D721Med (cell line): ENCODE measurements at places on chromosomes 12 and 14.

- no peak for DNase-seq
Observed at GRCh38 chr12:132268674-132269073, 60.7 kb downstream of the GALNT9 start.

GRCh38 chr12:49632986-49633702 lies 9.8 kb downstream of the PRPF40B start:
- no peak for DNase-seq

DNA sequence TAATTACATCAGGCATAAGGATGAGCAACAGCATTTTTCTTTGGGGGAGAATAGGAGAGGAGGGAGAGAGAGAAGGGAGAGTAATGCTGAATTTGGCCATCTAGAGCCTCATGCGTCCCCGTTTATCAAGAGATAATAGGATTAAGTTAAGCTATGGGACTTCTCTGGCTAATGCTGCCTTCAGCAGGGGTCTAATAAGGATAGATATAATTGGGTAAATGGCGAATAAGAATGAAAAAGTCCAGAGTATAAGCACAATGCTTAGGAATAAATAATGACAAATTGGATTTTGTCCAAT lies 470.0 kb downstream of the EGLN3 start:
- no peak for DNase-seq

DNA sequence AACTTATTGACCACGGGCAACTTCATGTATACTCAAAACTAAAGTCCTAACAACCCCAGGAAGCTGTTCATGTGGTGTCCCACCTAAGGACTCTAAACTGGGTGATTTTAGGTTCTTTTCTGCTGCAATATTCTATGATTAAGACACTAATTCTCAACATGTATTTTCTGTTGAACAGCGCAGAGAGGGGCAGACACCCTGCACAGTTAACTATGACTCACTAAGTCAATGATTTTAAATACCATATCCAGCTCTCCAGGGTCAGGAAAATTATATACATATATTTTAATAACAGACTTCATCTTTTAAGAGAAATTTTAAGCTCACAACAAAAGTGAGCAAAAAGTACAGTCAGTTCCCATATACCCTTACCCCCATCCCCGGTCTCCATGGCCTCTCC lies 85.0 kb downstream of the FOXN3 start:
- no peak for DNase-seq

- DNase-seq: no peak
Observed at GRCh38 chr12:124487066-124487833, 80.2 kb downstream of the NCOR2 start.

DNA sequence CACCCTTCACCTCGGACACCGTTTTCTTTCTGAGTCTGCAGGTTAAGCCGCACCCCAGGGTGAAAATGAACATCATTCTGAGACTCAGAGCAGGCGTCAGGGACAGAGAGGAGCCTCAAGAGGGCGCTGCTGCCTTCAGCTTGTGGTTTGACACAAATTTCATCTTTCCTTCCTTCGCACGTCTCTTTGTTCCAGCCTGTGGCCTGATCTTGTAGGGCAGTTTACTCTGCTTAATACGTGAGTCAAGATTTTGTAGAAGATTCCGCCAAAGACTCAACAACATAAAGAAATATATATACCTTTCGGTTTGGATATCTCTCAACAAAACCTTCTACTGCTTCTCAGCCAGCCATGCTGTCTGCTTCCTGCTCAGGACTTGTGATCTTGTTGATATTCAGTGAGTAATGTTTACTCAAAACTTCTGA lies 329.3 kb upstream of the OR4E1 start:
- DNase-seq: no peak

DNA sequence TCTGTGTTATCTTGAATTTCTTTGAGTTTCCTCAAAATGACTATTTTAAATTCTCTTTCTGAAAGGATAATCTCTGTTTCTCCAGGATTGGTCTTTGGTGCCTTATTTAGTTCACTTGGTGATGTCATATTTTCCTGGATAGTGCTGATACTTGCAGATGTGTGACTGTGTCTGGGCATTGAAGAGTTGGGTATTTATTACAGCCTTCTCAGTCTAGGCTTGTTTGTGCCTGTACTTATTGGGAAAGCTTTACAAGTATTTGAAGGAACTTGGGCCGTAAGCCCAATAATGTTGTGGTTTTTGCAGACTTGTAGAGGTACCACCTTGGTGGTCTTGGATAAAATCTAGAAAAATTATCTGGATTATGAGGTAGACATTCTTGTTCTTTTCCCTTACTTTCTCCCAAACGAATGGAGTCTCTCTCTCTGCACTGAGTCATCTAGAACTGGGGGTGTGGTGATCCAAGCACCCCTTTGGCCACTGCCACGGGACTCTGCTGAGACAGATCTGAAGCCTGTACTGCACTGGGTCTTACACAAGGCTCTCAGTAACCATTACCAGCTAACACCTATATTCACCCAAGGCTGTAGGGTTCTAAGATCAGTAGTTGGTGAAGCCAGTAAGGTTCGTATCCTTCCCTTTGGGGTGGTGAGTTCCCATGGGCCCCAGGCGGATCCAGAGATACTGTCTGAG lies 703.7 kb upstream of the MGAT4C start:
- no peak for DNase-seq

DNA sequence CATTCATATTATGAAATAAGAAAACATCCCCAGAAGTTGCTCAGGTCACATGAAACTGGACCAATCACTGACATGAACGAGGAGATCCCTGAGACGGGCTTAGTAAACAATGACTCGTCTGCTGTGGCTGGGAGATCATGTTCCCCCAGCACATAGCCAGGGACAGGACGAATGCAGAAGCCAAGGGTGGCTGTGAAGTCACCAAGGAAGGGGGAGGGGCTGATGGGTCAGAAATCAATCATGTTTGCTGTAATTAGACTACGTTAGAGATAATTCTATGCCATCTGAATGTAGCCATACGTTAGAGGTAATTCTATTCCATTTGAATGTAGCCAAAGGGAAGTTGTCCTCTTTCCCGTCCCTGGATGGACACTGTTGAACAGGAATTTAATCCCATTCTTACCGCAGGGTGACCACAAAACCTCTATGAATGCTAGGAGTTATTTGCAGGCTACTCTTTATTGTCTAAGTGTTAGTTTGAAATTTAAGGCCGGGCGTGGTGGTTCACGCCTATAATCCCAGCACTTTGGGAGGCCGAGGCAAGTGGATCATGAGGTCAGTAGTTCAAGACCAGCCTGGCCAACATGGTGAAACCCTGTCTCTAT lies 332.9 kb downstream of the TMEM132D start:
- DNase-seq: no peak

DNA sequence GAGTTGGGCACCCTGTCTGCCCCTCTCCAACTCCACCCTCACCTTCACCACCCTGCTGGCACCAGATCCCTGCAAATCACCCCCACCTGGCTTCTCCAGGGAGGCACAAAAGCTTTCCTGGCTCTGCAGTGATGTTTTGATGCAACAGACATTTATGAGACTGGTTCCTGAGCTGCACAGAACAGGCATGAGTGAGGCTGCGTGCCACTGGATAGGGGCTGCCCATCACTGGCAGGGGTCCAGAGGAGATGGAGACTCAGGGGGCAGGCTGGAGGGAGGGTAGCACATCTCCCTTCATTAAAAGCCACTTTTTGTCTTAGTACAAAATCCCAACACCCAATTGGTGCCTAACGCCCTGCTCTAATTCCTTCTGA lies 17.3 kb upstream of the ZDHHC22 start:
- DNase-seq: no peak

DNA sequence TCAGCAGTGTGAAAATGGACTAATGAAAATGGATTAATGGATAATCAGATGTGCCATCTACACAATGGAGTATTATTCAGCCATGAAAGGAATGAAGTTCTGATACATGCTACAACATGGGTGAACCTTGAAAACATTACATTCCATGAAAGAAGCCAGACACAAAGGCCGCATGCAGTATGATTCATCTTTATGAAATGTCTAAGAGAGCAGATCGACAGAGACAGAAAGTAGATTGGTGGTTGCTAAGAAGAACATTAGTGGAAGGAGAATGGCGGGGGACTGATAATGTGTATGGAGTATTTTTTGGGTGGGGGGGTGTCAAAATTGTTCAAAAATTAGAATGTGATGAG lies 47.3 kb downstream of the PRKAB1 start:
- DNase-seq: no peak

DNA sequence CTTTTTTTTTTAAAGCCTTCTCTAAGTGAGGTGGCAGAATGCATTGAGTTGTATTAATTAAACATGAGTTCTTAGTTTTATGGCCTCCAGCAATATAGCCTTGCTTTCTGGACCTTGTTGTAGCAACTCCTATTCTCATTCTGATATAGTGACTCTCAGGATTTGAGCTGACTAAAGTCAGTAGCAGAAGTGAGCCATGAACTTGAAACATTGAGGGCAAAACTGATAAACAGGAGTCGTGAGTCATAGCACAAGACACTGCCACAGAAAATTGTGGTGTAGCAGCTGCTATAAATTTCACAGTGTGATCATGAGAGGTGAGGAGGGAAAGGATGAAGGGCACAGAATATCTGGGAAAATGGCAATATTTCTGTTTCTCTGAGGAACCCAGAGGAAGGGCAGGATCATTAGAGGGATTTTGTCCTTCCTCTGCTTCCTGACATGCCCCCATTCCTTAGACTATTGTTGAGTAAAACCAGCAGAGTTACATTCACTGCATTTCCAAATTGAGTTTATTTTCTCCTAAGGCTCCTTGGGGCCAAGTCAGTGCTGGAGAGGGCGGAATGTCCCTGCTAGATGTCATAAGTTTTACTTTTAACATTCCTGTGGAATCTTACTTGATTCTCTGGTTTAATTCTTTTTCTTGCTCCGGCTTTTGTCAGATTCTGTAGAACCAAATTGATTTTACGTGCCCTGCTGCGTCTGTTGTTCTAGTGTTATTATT lies 7.5 kb downstream of the KLRG1 start:
- no peak for DNase-seq

- no peak for DNase-seq
Observed at GRCh38 chr12:118061873-118062843, 1.2 kb upstream of the WSB2 start.

DNA sequence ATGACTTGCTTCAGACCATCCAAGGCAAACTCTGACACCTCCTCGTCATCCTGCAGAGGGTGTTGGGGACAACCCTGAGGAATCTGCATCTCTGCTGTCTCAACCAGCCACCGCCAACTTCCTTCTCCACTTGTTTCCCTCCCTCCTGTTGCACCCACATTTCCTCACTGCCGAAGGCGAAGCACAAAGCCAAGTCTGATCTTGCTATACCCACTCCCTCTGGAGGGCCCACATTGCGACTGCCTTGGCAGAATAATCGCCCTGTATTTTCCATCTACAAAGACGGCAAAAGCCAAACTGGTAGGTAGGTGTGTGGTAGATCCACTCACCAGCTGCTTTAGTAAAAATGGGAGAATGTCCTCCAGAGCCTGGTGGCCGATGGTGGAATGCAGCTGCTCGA lies 21.8 kb upstream of the RAB35 start:
- no peak for DNase-seq

DNA sequence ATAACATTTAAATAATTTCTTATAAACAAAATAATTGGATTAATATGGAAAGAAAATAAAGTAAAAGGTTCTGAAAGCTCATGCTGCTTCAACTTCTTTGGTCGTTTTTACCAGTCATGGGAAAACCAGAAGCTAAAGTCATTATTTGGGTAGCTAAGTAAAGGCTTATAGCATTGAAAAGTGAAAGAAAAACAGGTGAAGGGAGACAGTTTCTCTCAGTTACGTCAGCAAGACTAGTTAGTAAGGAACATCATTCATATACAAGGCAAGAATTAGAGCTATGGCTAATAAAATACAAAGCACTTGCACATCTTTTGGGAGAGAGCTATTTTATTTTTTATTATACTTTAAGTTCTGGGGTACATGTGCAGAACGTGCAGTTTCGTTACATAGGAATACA lies 170.3 kb upstream of the SYT10 start:
- no peak for DNase-seq

- DNase-seq: no peak
Observed at GRCh38 chr14:105887692-105888091, 361.3 kb downstream of the TMEM121 start.

DNA sequence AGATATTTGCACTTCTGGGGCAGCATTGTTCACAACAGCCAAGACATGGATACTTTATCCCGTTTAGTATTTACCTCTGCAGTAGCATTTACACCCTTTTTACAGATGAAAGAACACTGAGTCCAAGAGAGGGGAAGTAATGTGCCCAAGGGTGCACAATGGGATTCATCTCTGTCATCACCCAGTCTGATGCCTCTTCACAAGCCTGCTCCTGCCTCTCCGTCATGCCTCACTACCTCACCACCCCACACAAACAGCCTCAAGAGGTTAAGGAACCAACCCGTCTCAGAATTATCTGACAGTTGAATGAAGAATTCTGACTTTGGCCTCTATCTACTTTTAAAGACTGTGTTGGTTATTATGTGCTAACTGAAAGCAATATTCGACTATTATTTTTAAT lies 368.4 kb downstream of the ATP23 start:
- DNase-seq: no peak

DNA sequence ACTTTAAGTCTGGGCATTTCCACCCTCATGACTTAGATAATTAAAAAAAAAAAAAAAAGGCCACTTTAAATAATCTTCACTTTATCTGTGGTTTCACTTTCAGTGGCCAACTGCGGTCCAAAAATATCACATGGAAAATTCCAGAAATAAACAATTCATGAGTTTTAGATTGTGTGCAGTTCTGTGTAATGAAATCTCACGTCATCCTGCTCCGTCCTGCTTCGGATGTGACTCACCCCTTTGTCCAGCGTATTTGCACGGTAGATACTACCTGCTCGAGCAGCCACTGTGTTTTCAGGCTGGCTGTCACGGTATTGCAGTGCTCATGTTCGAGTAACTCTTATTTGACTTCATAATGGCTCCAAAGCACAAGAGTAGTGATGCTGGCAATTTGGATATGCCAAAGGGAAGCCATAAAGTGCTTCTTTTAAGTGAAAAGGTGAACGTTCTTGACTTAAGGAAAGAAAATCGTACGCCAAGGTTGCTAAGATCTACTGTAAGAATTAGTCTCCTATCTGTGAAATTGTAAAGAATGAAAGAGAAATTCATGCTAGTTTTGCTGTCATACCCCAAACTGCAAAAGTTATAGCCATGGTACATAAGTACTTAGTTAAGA lies 2.4 kb downstream of the E2F7 start:
- DNase-seq: no peak

DNA sequence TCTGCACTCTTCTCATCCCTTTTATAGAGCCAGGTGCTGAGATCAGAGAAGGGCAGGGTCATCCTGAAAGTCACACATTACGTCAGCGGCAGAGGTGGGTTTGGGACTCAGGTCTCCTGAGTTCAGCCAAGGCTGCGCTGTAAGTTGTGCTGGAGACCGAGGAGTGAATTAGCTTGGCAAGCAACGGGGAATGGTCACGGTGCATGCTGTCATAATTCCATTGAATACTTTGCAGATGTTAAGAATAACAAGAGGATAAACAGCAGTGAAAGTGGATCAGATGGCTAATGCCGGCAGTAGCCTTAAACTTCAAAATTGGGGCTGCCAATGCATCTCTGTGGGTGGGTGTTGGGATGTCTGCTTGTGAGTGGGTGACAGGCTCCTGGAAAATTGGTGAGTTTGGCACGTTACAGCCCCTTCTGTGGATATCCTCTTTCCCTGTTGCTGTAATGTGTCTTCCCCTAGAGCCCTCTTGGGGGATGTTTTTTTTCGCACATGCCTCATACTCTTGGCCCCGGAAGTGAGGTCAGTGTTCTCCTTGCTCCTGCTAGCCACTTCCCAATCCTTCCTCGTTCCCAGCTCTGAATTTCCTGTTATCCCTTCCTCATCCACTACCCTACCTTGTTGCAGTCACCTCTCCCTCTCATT lies 287.1 kb upstream of the SRRM4 start:
- DNase-seq: no peak
